Activated CD4-positive, alpha-beta T cell treated with anti-CD3 and anti-CD28 coated beads, Interleukin-2, amount 10 ng/mL, durations not matched to agents 7 days and 5 days (primary cell): ENCODE measurements at places on chromosomes 2 and 18. TPM values are rescaled to one million over a fixed set of nuclear protein-coding genes. Genes with fewer than 3 reads are reported as not detected.

The SIX3 gene
- not detected for total RNA-seq

The LHCGR gene
- not detected for total RNA-seq

The GAREM1 gene
- not detected for total RNA-seq

The ARHGEF33 gene
- not detected for total RNA-seq

The GBX2 gene
- total RNA-seq = not detected

The SERPINB11 gene
- total RNA-seq = not detected

The SERPINB12 gene
- total RNA-seq = not detected

GRCh38 chr2:26846334-26847306 is 1.3 kb upstream of the DPYSL5 start:
- peaks cover 52% of the 10 kb centered on the region for H3K27me3 ChIP-seq
- H3K4me3 ChIP-seq = peak overlapping the region; percentile 40
- no peak overlapping the region for H3K27ac ChIP-seq
- DNase-seq = peak; percentile 65
- H3K36me3 ChIP-seq = no peaks in the 10 kb centered on the region
- peaks cover 12% of the 10 kb centered on the region for H3K4me1 ChIP-seq

GRCh38 chr2:146985753-146986152 is 859.1 kb upstream of the ACVR2A start:
- no peaks in the 10 kb centered on the region for H3K4me1 ChIP-seq
- DNase-seq = no peak
- H3K27ac ChIP-seq = no peak overlapping the region
- H3K27me3 ChIP-seq = peaks cover 2% of the 10 kb centered on the region

- no peaks in the 10 kb centered on the region for H3K36me3 ChIP-seq
- peaks cover 4% of the 10 kb centered on the region for H3K27me3 ChIP-seq
- H3K4me3 ChIP-seq = no peak overlapping the region
- H3K27ac ChIP-seq = no peak overlapping the region
These were observed 264.2 kb downstream of the LNPK start for GRCh38 chr2:175737722-175738361.

GRCh38 chr2:207885010-207885409 is 115.3 kb upstream of the FZD5 start:
- DNase-seq = no peak
- no peak overlapping the region for H3K4me3 ChIP-seq
- H3K27ac ChIP-seq = no peak overlapping the region
- no peaks in the 10 kb centered on the region for H3K4me1 ChIP-seq

- peaks cover 24% of the 10 kb centered on the region for H3K4me1 ChIP-seq
- peaks cover 4% of the 10 kb centered on the region for H3K36me3 ChIP-seq
These were observed 11.6 kb downstream of the RAMP1 start for GRCh38 chr2:237870754-237871651.

DNA sequence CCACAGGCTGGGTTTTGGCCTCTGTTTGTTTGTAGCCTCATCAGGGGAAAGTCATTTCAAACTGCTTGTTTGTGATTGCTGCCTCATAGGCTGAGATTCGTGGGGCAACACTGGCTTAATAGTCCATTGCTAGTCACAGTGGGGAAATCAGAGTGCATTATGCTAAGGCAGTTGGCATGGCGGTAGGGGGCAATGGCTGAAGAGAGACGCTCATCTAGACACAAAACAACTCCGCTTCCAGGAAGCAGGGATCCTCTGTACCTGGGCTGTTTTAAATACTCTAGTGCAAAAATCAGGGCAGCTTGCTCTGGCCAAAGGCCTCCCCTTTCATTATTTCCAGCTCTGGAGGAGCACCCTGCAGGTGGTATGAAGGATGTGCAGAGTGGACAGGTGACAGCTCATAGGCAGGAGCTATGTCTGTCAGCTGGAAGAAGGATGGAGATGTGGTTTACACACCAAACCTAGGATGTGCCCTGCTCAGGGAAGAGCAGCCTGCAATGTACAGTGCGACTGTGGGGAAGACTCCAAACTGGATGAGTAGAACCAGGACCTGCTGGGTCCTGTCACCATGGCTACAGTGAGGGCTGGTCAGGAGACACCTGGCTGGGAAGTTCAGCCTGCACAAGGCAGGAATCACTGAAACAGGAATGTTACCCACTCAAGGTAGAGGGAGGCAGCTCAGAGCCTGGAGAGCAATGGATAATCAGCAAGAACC is 234.3 kb downstream of the CLIP4 start:
- DNase-seq = no peak
- H3K36me3 ChIP-seq = no peaks in the 10 kb centered on the region
- H3K27me3 ChIP-seq = peaks cover 14% of the 10 kb centered on the region
- no peaks in the 10 kb centered on the region for H3K4me1 ChIP-seq
- no peak overlapping the region for H3K27ac ChIP-seq
- no peak overlapping the region for H3K4me3 ChIP-seq

DNA sequence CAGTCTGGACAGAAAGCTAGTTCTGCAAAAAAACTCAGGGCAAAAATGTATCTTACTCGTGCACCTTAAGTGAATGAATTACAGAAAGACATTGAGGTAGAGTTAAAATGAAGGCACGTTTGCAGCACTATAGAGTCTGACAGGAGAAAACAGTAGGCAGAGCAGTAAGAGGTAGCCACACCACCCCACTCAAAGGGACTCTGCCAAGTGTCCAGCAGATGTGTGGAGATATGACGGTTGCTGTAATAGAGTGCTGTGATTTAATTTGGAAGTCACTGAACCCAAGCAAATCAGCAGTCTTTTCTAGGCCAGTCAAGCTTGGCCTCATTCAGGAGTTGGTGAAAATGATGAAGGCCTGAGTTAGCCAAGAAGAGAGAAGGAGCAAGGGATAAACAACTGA is 464.4 kb downstream of the PTPRM start:
- H3K4me1 ChIP-seq = no peaks in the 10 kb centered on the region
- H3K36me3 ChIP-seq = no peaks in the 10 kb centered on the region
- DNase-seq = no peak
- no peaks in the 10 kb centered on the region for H3K27me3 ChIP-seq
- no peak overlapping the region for H3K4me3 ChIP-seq

- no peak overlapping the region for H3K27ac ChIP-seq
- H3K36me3 ChIP-seq = no peaks in the 10 kb centered on the region
- peaks cover 9% of the 10 kb centered on the region for H3K27me3 ChIP-seq
- H3K4me3 ChIP-seq = no peak overlapping the region
- H3K4me1 ChIP-seq = no peaks in the 10 kb centered on the region
- no peak for DNase-seq
These were observed 100.8 kb upstream of the ATP5MC3 start for GRCh38 chr2:175282300-175282699.

- H3K27ac ChIP-seq = no peak overlapping the region
- H3K36me3 ChIP-seq = no peaks in the 10 kb centered on the region
- no peak overlapping the region for H3K4me3 ChIP-seq
- no peak for DNase-seq
These were observed 44.5 kb downstream of the PKDCC start for GRCh38 chr2:42092084-42092996.

DNA sequence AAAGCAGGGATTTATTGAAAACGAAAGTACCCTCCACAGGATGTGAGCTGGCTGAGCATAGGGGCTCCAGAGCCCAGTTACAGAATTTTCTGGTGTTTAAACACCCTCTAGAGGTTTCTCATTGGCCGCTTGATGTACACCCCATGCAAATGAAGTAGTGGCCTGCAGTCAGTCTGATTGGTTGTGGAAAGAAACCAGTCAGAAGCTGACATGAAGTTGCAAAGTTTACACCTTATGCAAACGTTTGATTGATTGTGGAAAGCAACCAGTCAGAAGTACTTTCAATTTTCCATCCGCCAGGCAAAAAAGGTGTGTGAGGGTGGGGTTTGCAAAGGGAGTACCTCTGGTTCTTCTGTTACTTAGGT is 62.3 kb downstream of the VWA3B start:
- DNase-seq = peak; percentile 23
- peaks cover 4% of the 10 kb centered on the region for H3K27me3 ChIP-seq
- no peak overlapping the region for H3K27ac ChIP-seq
- H3K4me3 ChIP-seq = no peak overlapping the region
- peaks cover 9% of the 10 kb centered on the region for H3K4me1 ChIP-seq

GRCh38 chr18:9366126-9366714 is 31.6 kb downstream of the TWSG1 start:
- H3K4me1 ChIP-seq = no peaks in the 10 kb centered on the region
- no peak for DNase-seq
- H3K4me3 ChIP-seq = no peak overlapping the region
- H3K27ac ChIP-seq = no peak overlapping the region

DNA sequence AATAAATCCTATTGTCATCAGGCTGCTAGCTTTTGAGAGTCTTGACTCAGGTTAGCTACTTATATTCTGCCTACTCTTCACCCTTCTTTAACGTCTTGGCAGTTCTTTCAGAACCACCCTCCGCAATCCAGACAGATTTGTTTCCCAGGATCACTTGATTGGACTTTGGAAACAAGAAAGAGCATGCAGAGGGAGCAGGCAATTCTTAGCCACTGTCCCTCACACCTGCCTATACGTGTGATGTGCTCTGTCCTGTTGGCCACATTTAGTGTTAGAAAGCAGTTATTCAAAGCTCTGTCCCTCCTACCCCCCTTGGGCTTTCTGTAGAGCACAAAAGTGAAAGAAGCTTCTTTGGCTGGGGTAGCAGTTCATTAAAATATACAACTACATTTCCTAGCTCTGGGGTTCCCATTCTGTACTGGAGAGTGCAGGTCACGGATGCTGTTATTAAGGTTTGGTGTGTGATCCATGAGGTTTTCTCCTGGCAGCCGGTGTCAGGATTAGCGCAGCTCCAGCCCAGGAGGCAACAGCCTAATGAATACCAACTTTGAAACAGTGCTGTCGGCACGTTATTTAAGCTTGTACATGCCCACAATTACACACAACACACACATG is 6.3 kb downstream of the FZD5 start:
- H3K27me3 ChIP-seq = peaks cover 58% of the 10 kb centered on the region
- DNase-seq = no peak
- no peak overlapping the region for H3K27ac ChIP-seq
- H3K4me1 ChIP-seq = peaks cover 17% of the 10 kb centered on the region
- no peak overlapping the region for H3K4me3 ChIP-seq

DNA sequence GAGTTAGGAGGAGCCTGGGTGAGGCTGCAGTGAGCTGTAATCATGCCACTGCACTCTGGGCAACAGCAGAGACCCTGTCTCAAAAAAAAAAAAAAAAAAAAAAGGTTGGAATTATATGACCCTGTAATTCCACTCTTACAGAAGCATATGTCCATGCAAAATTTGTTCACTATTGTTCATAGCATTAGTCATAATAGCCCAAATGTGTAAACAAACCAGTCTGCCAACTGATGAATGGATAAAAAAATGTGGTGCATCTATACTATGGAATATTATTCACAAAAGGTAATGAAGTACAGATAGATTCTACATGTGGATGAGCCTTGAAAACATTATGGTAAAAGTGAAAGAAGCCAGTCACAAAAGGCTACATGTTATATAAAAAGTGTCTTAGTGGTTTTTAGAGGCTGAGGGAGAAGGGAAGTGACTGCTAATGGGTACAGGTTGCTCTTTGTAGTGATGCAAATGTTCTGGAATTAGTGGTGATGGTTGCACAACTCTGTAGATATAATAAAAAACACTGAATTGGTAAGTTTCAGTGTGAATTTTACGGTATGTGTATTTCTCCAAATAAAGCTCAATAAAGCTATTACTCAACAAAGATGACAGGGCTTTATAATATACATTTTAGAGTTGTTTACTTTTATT is 9.4 kb downstream of the COA5 start:
- peaks cover 38% of the 10 kb centered on the region for H3K36me3 ChIP-seq
- peak overlapping the region; percentile 54 for H3K27ac ChIP-seq
- no peak for DNase-seq
- H3K4me1 ChIP-seq = peaks cover 19% of the 10 kb centered on the region
- no peak overlapping the region for H3K4me3 ChIP-seq
